ENCODE measurements at places on chromosomes 7 and 10. TPM values are rescaled to one million over a fixed set of nuclear protein-coding genes. Genes with fewer than 3 reads are reported as not detected.

Gene SLC39A12
- total RNA-seq = 46.9 TPM

Gene BTBD16
- 0.99 TPM for total RNA-seq

- H3K4me1 ChIP-seq = peaks cover 4% of the 10 kb centered on the region
- no peaks in the 10 kb centered on the region for H3K36me3 ChIP-seq
- no peak overlapping the region for H3K27ac ChIP-seq
- no peaks in the 10 kb centered on the region for H3K27me3 ChIP-seq
- peak; percentile 57 for DNase-seq
Observed at GRCh38 chr7:31782411-31782991, 95.5 kb downstream of the PPP1R17 start.

- no peaks in the 10 kb centered on the region for H3K36me3 ChIP-seq
- H3K4me3 ChIP-seq = no peak overlapping the region
- no peak overlapping the region for H3K27ac ChIP-seq
Observed at GRCh38 chr7:112635742-112636141, 154.5 kb downstream of the TMEM168 start.
